ENCODE measurements at places on chromosomes 4 and X.

DNA sequence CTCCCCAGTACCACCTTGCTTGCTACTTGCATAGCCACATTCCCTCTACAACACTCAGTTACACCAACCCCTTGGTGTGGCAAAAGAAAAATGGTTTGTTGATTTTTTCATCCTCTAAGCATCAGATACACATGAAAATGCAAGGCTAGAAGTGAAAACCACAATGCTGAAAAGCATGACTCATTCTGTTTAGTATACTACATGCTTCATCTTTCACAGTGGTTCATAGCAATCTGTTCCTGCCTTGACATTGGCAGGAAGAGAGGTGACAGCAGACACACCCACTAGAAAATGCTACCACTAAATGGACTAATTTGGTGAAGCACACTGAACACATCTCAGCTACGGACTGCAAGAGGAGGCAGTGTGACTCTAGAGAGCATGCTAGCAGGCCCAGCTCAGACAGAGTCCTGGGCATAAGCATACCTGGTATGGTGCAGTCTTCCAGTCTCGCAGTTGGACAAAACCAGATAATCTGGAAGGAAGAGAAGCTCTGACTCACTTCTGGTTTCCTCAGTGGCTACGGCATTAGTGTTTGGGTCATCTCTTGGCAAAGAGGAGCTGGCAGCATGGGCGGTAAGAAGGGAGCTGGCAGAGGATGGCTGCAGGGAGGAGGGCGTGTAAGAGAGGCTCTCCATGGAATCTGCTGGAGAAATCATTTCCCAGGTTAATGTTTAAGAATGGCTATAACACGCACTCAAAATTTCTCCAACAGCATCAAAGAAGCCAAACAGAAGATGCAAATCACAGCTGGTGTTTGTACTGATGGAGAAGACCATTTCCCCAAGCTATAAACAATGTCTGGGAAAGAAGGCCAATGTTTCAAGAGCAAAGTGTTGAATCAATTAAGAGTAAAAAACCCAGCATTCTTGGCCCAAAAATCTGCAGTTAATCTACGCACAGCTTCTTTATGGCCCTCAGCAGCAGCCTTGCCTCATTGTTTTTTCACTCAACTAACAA, 37.8 kb downstream of the GAB3 start:
- DNase-seq: no peak

GRCh38 chrX:3532581-3533085, 180.8 kb downstream of the PRKX start:
- DNase-seq: no peak

DNA sequence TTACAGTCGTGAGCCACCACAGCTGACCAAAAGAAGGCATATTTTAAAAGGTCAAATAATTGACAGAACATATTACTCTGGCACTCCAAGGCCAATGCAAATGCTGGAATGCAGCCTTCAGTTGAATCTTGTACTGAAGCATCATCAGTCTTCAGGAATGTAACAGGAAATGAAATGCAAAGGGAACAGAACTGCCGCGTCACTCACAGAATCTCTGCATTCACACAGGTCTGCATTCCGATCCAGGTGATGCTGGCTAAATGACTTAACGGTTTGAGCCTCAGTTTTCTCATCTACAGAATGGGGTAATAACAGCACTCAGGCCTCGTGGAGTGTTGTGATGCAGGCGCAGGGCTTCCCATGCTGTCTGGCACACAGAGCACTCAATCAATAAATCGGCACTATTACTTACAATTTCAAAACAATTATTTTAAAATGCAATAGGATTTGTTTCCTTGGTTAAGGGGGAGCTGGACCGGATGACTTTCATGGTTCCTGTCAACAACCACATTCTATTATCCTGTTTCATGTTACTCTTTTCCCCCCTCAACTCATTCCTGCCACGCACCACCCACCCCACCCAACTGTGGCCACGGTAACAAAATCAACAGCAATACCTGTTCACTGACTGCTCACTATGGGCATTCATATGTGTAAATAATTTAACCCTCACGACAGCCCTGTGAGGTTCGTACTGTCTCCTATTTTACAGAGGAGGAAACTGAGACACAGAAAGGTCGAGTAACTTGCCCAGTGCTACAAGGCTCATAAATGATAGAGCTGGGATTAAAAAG, 32.4 kb downstream of the IGFBP7 start:
- no peak for DNase-seq

GRCh38 chr4:158125310-158125709, 47.5 kb downstream of the GASK1B start:
- no peak for DNase-seq

GRCh38 chr4:56857601-56858309, 36.3 kb upstream of the SPINK2 start:
- DNase-seq: no peak

DNA sequence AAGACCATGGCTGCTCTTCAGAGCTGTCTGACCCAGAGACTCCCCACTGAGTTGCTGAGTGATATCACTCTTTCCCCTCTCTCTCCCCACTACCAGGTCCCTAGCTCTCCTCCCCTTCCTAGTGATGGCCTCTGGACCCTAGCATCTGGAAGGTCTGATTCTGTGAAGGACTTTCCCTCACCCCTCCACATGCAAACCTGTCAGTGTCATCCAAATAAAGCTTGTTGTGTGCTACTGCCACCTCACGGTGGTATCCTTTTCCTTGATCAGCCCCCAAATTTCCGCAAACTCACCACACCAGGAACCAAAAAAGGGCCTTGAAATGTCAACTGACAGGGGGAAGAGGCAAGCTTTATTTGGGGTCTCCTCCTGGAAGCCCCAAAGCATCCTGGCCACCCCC, 500.2 kb downstream of the IDS start:
- no peak for DNase-seq

DNA sequence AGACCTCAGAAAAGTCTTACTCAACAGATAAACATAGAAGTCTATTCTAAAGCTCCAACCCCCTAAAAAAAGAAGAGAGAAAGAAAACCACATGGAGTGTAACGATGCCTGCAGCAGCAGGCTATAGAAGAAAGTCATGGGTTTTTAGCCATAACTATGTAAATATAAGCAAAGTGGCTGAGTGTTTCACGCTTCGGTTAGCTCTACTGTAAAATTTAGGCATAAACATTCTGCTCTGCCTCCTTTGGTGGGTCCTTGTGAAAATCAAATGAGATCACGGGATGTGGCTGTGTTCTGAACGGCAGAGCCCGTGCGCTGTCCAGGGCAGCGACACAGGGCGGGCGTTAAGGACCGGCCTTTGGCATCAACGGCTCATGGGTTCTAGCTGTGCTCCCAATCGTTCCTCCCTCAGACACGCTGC, 78.4 kb downstream of the IRF2 start:
- no peak for DNase-seq

- no peak for DNase-seq
Measured at GRCh38 chrX:114332766-114333165, 251.1 kb upstream of the HTR2C start.

GRCh38 chr4:1754336-1754735, 33.0 kb downstream of the TACC3 start:
- no peak for DNase-seq

GRCh38 chrX:44017676-44018075, 44.5 kb upstream of the NDP start:
- DNase-seq: no peak

DNA sequence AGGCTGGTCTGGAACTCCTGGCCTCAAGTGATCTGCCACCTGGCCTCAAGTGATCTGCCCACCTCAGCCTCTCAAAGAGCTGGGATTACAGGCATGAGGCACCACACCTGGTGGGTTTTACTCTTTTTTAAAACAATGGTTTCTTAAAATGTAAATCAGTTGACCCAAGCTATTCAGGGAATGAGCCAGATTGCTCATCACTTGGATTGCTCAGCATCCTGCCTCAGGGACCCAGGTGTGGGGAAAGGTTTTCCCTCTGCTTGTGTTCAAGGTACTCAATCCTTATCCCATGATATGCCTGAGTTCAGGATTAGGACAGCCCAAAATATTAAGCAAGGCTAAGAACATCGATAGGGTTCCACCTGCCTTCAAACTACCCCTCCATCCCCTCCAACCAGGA, 67.4 kb downstream of the CHRNA9 start:
- DNase-seq: no peak

DNA sequence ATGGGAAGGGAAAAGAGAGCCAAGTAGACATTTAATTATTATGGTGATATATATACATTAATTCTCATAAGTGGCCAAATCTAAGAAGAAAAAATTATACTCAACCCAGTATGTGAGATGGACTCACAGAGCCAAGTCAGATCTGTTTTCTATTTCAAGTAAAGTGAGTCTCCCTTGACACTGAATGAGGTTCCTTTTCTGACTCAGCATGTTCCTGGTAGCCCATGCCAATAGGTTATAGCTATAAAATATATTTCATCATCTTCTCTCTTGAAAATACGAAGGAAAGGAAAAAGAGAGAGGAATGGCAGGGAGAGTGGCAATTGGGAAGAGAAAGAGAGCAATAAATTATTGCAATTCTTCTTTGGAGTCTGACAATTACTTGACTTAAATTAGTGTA, 68.8 kb upstream of the GRIA2 start:
- DNase-seq: no peak

GRCh38 chrX:150769408-150769807, 76.2 kb downstream of the MTMR1 start:
- no peak for DNase-seq

DNA sequence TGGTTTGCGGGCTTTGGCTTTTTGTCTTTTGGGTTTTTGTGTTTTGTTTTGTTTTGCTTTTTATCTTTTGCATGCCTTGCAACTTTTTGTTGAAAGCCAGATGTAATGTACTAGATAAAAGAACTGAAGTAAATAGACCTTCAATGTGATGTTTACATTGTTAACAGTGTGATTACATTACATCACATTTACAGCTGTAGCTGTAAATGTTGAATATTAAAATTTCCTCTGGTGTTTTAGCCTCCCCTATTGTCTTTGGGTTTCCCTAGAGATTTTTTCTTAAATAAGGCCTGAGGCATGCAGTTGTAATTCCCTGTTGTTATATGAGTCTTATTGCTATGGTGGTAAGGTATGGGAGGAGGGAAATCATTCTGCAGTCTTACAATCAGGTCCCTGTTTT, 275.0 kb downstream of the PARM1 start:
- DNase-seq: no peak

DNA sequence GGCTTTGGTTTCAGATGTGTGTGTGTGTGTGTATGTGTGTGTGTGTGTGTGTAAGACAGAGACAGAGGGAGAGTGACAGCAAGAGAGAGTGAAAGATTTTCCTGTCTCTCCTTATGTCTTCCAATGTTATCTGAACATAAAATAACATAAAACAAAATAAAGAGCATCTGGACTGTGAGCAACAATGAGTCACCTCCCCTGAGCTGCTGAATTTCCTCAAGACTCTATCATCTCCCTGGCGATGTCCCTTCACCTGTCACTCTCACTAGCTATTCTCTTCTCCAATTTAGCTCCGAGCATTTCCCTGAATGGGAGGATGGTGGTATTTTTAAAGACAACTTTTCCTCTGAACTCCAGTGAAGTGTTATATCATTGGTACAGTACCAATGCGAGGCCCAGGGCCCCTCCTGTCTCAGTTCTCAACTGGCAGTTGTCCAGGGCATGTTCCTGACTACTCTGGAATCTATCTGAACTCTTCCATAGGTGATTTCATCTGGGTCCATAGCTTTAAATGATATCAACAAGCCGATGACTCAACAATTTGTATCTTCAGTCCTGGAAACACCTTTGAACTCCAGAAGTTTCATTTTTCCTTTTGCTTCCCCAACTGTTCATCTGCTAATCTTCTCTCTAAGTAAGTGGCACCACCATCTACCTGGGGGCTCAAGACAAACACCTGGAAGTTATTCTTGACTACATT, 195.0 kb upstream of the CLNK start:
- DNase-seq: no peak

GRCh38 chrX:132740316-132741123, 217.9 kb downstream of the HS6ST2 start:
- no peak for DNase-seq

DNA sequence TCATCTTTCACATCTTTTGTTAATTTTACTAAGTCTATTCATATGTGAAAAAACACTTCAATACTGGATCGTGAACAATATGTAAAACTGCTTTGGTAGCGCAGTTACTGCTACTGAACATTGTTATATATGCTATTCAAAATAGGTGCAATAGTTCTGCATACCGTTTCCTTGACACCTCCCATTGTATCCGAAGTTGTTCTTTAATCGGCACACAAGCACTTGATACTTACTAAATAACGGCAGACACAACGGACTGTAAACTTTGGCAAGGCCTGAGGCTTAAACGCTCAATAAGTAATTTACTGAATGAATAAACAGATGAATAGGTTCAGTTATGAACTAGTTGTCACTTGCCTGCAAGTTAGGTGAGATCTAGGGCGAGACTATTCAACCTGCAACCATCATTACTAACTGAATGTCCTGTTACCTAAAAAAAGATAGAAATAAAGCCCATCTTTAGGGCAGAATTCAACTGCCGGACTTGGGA, 620 bp downstream of the ANAPC10 start:
- DNase-seq: no peak

DNA sequence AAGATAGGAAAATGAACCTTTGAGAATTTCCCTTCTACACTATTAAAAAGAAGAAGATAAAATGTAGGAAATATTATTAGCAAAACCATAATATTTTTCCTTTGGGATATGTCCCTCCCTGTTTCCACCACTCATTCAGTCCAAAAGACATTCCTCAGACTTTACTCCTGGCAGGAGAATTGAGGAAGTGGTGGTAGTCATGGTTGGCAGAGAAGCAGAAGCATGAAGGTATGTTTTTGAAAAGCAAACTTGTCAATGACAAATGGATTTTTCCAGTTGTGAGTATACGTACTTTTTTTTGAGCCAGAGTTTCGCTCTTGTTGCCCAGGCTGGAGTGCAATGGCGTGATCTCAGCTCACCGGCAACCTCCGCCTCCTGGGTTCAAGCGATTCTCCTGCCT, 13.7 kb downstream of the STAG2 start:
- no peak for DNase-seq

- no peak for DNase-seq
Measured at GRCh38 chrX:97030947-97031346, 147.2 kb downstream of the RPA4 start.

DNA sequence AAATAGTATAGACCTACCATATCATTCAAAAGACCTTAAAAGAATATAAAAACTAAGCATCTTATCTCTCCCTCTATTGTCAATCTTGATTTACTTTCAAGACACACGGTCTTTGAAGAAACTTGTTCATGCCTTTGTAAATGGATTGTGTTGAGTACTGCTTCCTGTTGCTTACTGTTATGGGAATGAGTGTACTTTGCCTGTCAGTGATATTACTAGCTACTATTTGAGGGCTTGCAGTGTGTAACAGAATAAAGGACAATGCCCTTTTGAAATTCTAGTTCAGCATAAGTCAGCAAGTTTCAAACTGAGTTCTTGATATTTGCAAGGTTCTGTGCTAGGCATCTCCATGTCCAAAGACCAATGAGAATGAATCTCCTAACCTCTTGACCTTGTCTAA, 36.0 kb downstream of the CDKL5 start:
- no peak for DNase-seq
